ENCODE measurements at places on chromosomes 4 and X.
A peak's percentile ranks its signal among the peaks of the same experiment; 100 is the strongest.

GRCh38 chrX:1477229-1477628 lies 24.5 kb upstream of the ASMTL start:
- DNase-seq = no peak

DNA sequence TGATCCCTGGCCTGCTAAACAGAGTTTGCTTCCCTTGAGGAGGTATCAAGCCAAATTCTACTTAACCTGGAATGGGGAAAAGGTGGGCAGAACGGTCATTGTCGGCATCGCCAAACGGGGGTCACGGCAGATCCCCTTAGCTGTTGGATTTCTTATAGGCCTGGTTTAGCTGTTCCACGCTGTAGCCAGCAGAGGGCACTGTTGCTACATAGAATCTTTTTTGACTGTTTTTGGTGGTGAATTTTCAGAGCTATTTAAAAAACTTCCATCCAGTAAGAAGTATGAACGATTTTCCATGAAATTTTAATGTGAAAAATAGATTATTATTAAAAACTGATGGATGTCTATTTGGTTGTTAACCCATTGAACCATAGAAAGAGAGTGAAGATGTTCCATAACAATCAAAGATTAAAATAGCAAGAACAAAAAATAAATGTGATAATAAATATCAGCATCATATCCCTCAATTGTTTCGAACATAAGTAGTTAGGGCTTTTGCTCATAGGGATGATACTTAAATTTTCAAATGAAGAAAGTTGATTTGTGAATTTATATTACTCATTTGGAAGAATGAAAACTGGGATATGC lies 56.6 kb downstream of the LINC00632 start:
- no peak for DNase-seq

DNA sequence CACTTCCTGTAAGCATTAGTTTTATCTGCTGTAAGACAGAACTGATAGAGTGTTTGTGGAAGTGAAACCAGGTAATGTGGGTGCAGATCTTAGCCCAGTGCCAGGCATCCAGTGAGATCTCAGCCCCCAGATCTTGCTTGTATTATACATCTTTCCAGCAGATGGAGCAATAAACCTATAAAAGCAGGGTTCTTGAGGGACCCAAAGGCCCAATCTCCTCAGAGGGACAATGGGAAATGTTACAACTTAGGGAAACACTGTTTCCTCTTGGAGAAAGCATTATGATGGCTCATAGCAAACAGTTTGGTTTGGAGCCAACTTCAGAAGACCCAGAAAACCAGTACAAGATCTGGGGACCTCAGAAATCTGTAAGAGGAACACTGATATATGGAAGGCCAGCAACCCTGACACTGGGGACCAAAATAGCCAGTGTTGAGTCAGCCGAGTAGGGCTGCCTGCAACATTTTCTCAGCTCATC lies 206.3 kb downstream of the SLC7A11 start:
- peak; percentile 22 for DNase-seq

GRCh38 chr4:75623026-75623425 lies 7.3 kb downstream of the CDKL2 start:
- no peak for DNase-seq

DNA sequence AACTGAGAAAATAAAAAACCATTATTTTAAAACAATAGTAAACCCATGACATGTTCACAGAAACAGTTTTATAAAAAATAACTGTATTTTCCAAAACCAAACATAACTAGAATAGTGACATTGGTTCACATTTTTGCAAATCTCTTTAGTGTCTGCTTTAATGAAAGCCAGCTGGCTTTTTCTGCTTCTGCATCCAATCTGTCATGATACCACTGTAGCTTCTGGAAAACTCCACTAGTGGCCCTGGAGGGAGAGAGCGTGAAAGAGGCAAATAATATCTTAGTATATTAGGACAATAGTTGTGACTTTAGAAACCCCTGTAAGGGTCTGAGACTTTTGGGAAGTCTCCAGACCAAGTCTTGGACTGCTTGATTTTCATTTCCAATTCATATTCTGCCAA lies 31.1 kb downstream of the FGFBP1 start:
- DNase-seq = no peak

GRCh38 chr4:40645586-40645985 lies 15.9 kb upstream of the RBM47 start:
- DNase-seq = no peak

All from HL-60 (cell line).